ENCODE measurements at places on chromosomes 12 and 14.

- no peak for DNase-seq
These were observed 24.8 kb downstream of the CHD8 start for GRCh38 chr14:21431126-21431525.

- DNase-seq = no peak
These were observed 1.9 kb downstream of the ADSS1 start for GRCh38 chr14:104725772-104726548.

DNA sequence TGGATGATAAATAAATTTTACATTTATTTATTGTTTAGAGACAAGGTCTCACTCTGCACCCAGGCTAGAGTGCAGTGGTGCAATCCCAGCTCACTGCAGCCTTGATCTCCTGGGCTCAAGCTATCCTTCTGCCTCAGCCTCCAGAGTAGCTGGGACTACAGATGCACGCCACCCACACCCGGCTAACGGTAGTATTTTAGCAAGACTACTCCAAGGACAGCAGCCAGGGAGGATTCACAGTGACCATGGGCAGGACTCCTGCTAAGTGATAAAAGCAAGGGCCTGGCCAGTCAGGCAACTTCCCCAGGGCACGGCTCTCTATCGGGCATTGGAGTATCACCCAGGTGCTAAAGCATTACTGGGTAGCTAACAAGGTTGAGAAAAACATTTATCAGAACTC is 55.4 kb downstream of the ARL6IP4 start:
- DNase-seq = no peak

GRCh38 chr12:112198120-112198733 is 72.9 kb downstream of the TRAFD1 start:
- no peak for DNase-seq

DNA sequence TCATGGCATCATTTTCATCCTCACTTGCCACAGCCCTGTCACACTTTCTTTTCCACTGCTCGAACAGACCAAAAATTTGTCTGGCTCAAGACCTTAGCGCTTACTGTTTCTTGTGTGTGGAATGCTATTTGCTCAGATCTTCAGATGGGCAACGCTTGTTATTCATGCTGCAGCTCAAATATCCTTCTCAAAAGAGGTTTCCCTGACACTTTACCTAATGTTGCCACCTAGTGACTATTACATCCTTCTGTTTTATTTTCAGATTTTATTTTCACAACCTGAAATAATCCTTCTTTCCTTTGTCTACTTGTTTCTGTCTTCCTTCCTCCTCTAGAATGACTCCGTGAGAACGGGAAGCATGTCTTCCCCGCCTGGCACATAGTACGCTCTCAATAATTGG is 5.6 kb downstream of the FBXO33 start:
- DNase-seq = no peak

DNA sequence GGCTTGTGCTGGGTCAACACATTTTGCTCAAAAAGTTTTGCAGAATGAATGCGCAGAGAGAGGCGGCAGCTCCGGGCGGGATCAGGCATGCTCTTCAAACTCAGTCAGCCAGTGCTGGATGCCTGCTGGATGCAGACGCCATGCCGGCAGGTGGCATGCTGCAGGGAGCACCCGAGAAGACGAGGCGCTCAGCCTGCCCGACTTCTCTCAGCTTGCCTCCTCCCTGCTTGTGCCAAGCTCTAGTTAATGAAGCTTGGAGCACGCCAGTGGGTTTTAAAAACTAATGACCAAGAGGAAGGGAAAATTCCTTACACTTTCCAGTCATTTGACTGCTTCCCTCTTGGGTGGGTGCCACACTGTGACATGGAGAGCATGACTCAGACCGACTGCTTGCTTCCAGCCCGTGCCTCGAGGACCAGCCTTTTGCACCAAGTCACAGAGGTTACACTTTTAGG is 39.8 kb downstream of the SLC24A4 start:
- DNase-seq = no peak
